ENCODE measurements at places on chromosomes 2 and 18. TPM values are rescaled to one million over a fixed set of nuclear protein-coding genes. Genes with fewer than 3 reads are reported as not detected.

Gene CNDP1
- 9.8 TPM for total RNA-seq

Gene ACVR1C
- 6.6 TPM for total RNA-seq

Gene CAPN14
- total RNA-seq: 4.7 TPM

Gene LIPG
- total RNA-seq: 1.7 TPM

Gene CROCC2
- total RNA-seq: 0.49 TPM

Gene CRYGD
- total RNA-seq: not detected

Gene ABHD1
- total RNA-seq: not detected

Gene DPY30
- 41.3 TPM for total RNA-seq

Gene ACVR1
- total RNA-seq: 25.8 TPM

Gene APCDD1
- total RNA-seq: 110 TPM

Gene AGFG1
- 53.3 TPM for total RNA-seq

Gene ATP6V1C2
- 134 TPM for total RNA-seq

Gene SERPINB3
- total RNA-seq: 464 TPM

Gene SRD5A2
- 2.9 TPM for total RNA-seq

Gene AMER3
- total RNA-seq: not detected

Gene TCF23
- 7.4 TPM for total RNA-seq

Gene CCL20
- total RNA-seq: not detected

Gene LIMS4
- 1.5 TPM for total RNA-seq

Gene EML6
- total RNA-seq: 1.7 TPM

Gene TDRD15
- not detected for total RNA-seq

Gene SERPINB13
- total RNA-seq: 131 TPM

Gene GKN1
- total RNA-seq: not detected

Gene CYRIA
- 12.5 TPM for total RNA-seq

Gene UPP2
- total RNA-seq: not detected

Gene SERPINB2
- 25.5 TPM for total RNA-seq

Gene SP140
- total RNA-seq: 7.4 TPM

Gene MARCHF4
- total RNA-seq: not detected

Gene GCFC2
- 35.6 TPM for total RNA-seq

Gene MATN3
- 3.9 TPM for total RNA-seq

Gene XIRP2
- total RNA-seq: not detected

Gene RAB17
- not detected for total RNA-seq

Gene PKDCC
- total RNA-seq: 146 TPM

Gene PID1
- total RNA-seq: 83.2 TPM

Gene UGT1A10
- not detected for total RNA-seq

Gene HMSD
- total RNA-seq: not detected

Gene COLEC12
- total RNA-seq: 18.9 TPM

Gene RAB6C
- not detected for total RNA-seq

Gene LRRC30
- not detected for total RNA-seq

Gene DAPL1
- 101 TPM for total RNA-seq

Gene FAM210A
- total RNA-seq: 12.8 TPM

Gene HAAO
- total RNA-seq: 5.9 TPM

Gene HRH4
- total RNA-seq: not detected

Gene SLC40A1
- total RNA-seq: 53.3 TPM

Gene STEAP3
- total RNA-seq: 22.1 TPM

Gene MFSD2B
- not detected for total RNA-seq

Gene DLX2
- total RNA-seq: not detected

Gene SPATA3
- not detected for total RNA-seq

Gene ELOA2
- total RNA-seq: not detected

Gene ARL6IP6
- total RNA-seq: 15.2 TPM

Gene DOCK10
- total RNA-seq: 9.8 TPM

Gene LOXL3
- 6.1 TPM for total RNA-seq

Gene RMC1
- total RNA-seq: 17.7 TPM

Gene IL36G
- total RNA-seq: not detected

Gene KLHL29
- total RNA-seq: 19.4 TPM

Gene SLC8A1
- total RNA-seq: 40.8 TPM

Gene KCMF1
- total RNA-seq: 29.7 TPM

Gene MYO3B
- 0.49 TPM for total RNA-seq

Gene CDH20
- not detected for total RNA-seq

All from vagina (tissue), 2 donors.